ENCODE measurements at places on chromosomes 1 and 21.

GRCh38 chr1:116203920-116204319 lies 92.7 kb downstream of the MAB21L3 start:
- DNase-seq: no peak

DNA sequence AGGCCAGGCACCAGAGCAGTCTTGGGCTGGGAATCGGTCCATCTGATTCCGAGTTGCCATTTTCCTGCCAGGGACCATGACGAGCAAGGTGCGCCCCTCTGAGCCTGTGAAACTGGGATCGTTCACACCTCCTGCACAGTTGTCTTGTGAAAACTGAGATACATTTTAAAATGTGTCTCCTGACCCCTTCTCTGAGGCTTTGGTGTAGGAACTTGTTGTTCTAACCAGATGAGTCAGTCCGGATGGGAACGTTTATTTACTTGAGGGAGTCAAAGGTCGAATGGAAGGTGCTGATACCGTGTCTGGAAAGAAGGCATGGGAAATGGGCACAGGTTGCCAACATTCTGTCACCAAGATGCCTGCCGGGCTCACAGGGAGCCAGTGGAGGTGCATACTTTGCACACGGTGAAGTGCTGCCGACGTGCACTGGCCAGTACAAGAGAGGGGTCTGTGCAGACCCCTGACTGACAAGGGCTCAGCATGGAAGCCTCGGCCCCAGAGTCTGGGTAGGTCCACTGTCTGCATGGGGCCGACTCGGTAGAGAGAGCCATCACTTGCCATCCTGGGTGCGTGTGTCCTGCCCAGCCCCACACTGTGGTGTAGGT lies 7.4 kb upstream of the KCNN3 start:
- DNase-seq: peak; percentile 48

DNA sequence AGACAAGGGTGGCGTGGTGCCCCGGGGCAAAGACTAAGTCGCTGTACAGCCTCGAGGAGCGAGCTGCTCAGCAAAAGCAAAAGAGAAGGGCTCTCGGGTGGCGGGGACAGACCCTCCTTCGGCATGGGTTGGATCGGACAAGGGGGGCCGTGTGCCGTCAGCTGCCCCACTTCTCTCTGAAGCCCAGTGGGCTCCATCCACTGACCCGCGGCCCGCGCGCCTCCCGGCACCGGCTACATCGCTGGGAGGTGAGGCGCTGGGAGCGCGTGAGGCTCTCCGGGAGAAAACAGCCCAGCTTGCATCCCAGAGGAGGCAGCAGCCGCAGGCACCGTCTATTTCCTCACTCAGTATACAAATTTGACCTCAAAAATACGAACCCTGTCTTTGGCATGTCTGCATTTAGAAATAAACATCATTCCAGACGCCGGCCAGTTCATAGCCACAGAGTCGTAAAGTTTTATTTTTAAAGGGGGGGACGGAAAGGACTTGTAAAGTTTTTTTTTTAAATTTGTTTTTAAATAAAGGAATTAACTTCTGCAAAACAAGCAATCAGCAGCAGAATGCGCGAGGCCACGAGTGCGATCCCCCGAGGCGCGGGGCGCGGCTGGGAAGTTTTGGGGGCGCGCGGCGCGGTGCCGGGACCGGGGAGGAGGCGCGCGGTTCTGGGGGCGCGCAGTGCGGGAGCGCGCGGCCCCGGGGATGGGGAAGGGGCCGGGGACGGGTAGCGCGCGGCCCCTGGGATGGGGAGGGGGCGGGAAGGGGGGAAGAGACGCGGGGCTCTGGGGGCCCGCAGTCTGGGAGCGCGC lies 689 bp upstream of the GPR137B start:
- DNase-seq: peak; percentile 23

DNA sequence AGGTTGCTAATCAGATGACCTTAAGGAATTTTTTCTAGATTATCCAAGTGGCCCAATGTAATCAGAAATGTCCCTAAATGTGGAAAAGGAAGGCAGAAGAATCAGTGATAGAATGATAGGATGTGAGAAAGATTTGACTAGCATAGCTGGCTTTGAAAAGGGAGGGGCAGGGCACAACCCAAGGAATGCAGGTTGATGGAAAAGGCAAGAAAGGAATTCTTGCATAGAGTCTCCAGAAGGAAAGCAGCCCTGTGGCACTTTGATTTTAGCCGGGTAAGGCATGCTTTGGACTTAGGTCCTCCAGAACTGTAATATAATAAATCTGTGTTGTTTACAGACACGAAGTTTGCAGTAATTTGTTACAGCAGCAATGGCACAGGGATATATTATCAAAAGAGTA lies 375.7 kb upstream of the B3GALT2 start:
- no peak for DNase-seq

DNA sequence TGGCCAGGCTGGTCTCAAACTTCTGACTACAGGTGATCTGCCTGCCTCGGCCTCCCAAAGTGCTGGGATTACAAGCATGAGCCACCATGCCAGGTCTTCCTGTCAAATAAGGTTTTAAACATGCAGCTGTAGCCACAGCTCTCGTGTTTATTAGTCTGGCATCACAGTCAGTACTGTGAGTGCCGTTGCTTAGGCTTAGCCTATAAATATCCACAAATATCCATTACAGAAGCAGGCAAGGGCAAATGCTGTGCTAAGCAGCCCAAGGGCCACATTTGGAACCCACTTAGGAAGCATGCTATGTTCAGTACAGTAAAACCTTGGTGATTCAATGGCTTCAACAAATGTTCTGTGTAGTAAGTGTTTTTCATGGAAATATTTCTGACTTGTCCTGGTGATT lies 75.9 kb downstream of the KIF1B start:
- no peak for DNase-seq

DNA sequence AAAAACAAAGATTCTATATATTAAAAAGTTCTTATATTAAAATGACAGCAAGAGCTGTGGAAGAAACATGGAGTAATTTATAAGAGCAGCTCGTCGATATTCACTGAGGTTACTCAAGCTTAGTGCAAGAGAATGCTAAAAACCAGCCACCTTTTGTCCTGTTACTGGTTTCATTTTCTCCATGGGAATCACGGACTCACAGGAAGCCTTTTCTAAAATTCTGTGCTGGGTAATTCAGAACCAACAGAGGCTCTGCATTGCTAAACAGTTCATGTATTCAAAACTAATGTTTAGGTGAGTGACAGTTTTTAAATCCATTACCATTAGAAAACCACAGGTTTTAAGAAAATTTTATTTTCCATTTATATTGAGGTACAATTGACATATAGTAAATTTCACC lies 147.8 kb upstream of the MAP1LC3C start:
- no peak for DNase-seq

- no peak for DNase-seq
Measured at GRCh38 chr1:85864727-85865126, 156.5 kb upstream of the ZNHIT6 start.

GRCh38 chr1:225926551-225927113 lies 2.6 kb upstream of the PYCR2 start:
- DNase-seq: no peak

- no peak for DNase-seq
Measured at GRCh38 chr1:209015092-209015491, 568.4 kb upstream of the CAMK1G start.

DNA sequence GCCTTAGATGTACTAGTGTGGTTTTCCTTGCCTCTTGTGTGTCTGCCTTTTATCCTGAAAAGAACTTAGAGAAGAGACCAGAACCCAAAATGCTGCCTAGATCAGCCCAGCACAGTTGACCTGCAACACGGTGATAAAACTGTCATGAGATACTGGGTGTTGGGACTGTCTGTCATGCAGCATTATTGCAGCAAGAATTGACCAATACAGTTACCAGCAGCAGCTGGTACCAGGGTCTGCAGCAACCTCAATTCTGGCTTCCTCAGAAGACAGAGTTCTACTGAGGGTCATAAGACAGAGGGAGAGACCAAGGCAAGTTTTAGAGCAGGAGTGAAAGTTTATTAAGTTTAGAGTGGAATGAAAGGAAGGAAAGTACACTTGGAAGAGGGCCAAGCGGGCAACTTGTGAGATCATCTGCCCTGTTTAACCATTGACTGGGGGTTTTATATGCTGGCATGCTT lies 182.0 kb downstream of the DYRK1A start:
- no peak for DNase-seq

- DNase-seq: no peak
Measured at GRCh38 chr1:42183210-42183956, 18.8 kb upstream of the GUCA2A start.

DNA sequence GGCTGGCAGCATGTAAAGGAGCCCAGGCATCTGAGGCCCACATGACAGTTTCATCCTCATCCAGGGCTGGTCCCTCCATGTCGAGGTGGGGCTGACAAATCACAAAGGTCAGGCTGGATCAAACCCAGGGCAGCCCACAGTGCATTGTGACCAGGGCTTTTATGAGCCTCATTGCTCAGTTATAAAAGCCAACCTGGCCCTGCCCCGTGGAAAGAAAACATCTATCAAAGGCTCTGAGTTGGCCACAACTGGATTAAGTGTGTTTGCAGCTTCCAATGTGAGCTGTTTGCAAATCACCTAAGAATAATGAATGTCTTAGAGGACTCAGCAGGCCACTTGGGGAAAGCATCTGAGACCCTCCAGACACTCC lies 45.4 kb downstream of the GRHL3 start:
- DNase-seq: no peak

- DNase-seq: no peak
Measured at GRCh38 chr1:54069791-54070170, 16.4 kb downstream of the TCEANC2 start.

DNA sequence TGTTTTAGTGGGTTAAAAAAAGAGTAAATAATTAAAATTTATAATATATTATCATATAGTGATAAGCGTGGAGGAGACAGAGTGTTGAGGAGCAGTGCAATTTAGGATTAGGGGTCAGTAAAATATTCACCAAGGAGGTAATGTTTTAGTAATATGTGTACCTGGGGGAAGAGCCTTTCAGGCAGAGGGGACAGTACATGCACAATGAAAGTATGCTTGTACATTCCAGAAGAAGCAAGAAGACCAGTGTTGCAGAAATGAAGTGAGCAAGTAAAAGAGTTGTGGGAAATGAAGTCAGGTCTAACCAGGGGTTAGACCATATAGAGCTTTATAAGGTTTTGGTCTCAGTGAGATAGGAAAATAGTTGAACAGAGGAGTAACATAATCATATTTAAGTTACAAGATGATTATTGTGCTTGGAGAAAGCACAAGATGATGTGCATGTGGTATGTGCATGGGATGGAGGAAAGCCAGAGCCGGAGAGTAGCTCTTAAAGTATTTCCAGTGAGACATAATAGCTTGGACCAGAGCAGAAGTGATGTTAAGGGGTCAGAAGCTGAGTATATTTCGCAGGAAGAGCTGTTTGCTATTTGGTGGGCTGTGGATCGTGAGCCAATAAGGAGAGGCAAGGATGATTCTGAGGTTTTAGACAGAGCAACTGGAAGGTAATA lies 44.8 kb downstream of the SNX7 start:
- DNase-seq: no peak

DNA sequence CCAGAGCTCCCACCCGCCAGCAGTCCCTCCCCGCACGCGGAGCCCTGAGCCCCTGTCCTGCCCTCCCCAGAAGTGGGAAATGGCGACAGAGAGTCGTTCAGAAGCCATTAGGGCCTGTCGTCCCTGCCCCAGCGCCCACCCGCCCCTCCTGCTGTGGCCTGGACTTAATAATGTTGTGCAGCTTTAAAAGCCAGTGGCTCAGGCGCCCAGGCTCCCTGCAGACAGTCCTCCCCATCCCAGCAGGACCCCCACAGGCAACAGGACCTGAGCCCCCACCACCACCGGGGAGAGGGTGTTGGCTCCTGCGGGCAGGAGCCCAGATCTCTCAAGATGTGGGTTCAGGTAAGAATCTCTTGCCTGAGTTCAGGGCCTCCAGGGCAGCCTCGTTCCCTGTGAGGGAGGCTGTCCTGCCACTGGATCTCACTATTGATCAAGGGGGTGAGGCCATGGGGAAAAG lies 125.3 kb upstream of the RUNX3 start:
- DNase-seq: no peak

DNA sequence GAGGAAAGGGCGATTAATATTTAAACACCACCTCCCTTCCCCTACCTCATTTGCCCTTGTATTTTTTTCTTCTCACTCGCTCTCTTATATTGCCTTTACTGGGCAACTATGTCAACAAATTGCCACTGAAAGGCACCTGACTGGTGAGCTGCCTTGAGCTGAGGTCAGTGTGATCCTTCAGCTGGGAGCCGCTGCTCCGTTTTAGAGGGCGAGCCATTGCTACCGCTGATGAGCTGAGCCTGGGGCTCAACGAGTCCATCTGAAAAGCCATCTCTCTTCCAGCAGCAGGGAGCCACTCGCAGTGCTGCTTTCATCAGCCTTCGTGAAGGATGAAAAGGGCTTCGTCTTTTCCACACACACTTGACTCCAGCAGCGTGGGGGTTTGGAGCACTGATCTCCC lies 108.0 kb upstream of the KIF26B start:
- no peak for DNase-seq

GRCh38 chr1:27301052-27301422 lies 20.9 kb upstream of the TMEM222 start:
- DNase-seq: no peak

DNA sequence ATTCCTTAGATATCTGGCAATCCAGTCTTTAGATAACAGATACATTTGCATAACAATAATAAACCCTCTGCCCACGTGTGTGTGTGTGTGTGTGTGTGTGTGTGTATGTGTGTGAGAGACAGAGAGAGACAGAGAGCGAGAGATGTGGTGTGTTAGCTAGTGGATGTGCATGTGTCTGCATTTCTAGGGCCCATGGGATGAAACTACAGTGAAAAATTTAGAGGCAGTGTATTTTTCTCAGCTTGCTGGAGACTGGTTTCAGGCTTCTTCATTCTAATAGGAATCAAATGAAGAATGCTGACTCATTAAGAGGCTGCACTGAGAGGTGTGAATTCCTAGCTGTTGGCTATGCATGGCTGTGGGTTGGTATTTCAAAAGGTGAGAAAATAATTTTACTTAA lies 303.2 kb downstream of the LMX1A start:
- peak; percentile 46 for DNase-seq

DNA sequence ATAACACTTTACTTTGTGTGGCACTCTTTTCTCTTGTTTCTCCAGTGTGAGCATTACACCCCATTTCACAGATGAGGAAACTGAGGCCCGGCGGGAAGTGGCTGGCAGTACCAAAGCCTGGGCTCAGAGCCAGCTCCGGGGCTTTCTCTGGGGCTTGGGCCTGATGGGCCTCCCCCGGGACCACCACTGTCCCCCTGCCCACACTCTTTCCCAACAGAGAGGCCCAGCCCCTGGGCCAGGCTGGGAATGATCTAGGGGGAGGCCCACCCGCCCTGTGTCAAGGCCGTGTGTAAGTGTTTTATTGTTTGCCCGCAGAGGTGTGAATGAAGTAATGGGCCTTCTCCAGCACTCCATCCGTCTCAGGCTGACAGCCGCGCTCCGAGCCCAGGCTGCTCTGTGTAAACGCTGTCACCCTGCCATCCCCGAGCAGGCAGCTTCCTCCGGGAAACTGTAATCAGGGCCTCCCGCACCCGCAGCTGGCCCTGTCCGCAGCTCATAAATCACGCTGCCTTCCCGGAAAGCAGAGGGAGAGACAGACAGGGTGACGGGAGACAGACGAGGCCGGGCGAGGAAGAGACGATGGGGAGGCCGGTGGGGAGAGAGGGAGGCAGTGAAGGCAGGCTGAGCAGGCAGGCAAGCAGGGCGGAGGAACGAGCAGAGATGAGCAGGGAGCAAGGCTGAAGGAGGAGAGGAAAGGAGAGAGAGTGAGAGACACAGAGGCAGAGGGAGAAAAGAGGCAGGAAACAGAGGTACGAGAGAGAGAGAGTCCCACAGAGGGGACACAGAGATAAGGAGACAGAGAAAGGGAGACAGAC lies 109.7 kb upstream of the ZBTB40 start:
- no peak for DNase-seq

- no peak for DNase-seq
Measured at GRCh38 chr1:210264496-210265380, 32.1 kb downstream of the SERTAD4 start.
